GM12865 (cell line): ENCODE measurements at places on chromosomes 2 and 18.

GRCh38 chr2:37449761-37450296, 105.4 kb downstream of the QPCT start:
- no peak for DNase-seq

DNA sequence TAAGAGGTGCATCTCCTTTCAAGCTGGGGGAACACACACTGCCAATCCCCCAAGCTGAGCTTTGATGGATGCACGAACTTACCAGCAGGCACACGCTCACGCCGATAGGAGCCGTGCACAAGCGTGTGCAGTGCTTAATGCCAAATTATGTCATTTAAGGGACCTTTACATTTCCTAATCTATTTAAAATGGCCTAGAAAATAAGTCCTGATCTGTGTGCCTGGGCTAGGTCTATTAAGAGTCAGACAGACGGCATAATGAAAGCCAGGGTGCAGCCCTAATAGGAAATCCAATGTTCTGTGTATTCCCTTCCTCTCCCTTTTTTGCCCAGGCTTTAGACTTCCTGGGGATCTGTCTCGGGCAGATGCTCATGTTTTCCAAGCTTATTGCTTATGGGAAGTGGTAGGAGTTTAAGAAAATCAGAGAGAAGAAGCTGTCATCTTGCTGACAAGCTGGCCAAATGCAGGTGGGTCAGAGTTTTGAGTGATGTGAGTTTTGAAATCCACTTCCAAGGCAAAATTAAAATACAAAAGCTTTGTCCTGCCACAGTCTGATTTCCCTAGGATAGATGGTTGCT, 142.6 kb downstream of the MYT1L start:
- no peak for DNase-seq

DNA sequence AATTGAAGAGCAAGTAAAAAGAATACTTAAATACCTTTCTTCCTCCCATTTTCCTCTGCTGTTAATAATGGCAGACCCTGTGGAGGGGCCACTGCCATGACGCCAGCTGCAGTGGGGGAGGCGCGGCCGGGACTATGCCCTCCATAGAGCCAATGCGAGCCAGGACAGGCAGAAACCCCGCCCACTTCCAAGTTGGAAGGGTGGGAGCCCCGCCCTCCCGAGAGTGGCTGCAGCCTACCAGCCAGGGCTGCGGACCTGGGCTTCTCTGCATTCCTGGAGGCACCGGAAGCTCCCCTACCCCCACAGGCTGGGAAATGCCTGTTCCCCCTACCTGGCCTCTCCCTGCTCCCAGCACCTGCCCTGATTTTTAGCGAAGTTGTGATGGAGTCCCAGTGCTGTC, 439.4 kb upstream of the CDH19 start:
- DNase-seq, result no peak

GRCh38 chr18:75897386-75897785, 469.9 kb upstream of the SMIM21 start:
- no peak for DNase-seq

DNA sequence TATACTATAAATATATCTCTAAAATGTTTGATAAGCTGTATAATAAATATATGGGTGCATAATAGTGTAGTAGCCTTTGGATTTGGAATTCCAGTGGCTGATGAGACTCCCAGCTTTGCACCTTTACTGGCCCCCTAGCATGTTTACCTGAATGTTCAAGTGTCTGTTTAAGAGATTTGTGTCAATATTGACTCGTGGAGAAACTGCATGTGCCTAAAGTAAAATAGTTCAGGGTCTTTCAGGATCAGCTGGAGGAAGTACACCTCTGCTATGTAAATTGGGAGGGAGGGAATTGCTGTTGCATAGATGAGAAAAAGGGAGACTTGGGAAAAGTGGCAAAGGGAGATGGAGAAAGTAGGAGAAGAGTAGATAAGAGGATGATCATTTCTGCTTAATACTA, 23.9 kb downstream of the ME2 start:
- DNase-seq, result no peak

- peak; percentile 38 for DNase-seq
Measured at GRCh38 chr18:4293337-4293736, 161.8 kb downstream of the DLGAP1 start.

- no peak for DNase-seq
Measured at GRCh38 chr2:146847846-146848245, 997.0 kb upstream of the ACVR2A start.
